ENCODE measurements at places on chromosomes 2 and 18. TPM values are rescaled to one million over a fixed set of nuclear protein-coding genes. Genes with fewer than 3 reads are reported as not detected.

The TRIM54 gene
- total RNA-seq: 2.7 TPM

GRCh38 chr2:233404222-233404621 is 49.9 kb downstream of the DGKD start:
- no peak overlapping the region for H3K4me3 ChIP-seq
- no peak overlapping the region for H3K27ac ChIP-seq
- no peaks in the 10 kb centered on the region for H3K27me3 ChIP-seq
- peaks cover 14% of the 10 kb centered on the region for H3K36me3 ChIP-seq
- no peak for DNase-seq

- H3K27me3 ChIP-seq: no peaks in the 10 kb centered on the region
- no peaks in the 10 kb centered on the region for H3K4me1 ChIP-seq
- no peak for DNase-seq
Observed at GRCh38 chr2:233519787-233520611, 46.6 kb downstream of the USP40 start.

The SPR gene
- total RNA-seq: 22.0 TPM

GRCh38 chr2:232235716-232236115 is 142.8 kb upstream of the ALPP start:
- no peaks in the 10 kb centered on the region for H3K27me3 ChIP-seq
- no peak for DNase-seq
- peaks cover 25% of the 10 kb centered on the region for H3K36me3 ChIP-seq
- no peak overlapping the region for H3K4me3 ChIP-seq
- H3K4me1 ChIP-seq: no peaks in the 10 kb centered on the region
- no peak overlapping the region for H3K27ac ChIP-seq

DNA sequence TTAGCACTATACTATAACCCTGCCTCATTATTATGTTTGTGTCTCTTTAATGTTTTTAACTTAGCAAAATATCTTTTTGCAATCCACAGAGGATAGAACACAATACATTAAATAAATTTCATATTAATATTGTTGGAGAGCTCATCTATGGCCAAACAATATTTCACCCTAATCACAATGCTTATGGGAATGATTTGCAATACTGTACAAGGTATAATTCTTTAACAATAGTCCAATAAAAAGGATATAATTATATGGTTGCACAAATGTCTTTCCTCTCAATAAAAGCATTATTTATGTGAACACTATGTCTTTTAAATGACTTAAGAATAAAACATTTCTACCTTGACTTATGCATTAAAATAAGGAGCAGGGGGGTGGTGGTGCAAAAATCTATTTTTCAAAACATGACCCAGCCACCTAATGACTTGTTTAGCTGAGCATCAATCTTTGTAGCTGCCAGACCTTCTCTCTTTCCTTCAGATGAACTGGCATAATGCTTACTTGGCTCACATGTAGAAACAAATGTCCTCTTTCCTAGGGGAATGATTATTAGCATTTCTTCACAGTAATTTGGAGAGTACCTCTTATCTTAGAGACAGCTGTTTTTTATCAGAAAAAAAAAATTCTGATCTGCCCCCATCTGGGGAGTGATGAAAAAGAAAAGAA is 1933.6 kb upstream of the LRRTM1 start:
- no peaks in the 10 kb centered on the region for H3K4me1 ChIP-seq
- no peaks in the 10 kb centered on the region for H3K36me3 ChIP-seq
- DNase-seq: no peak
- no peak overlapping the region for H3K27ac ChIP-seq
- H3K27me3 ChIP-seq: no peaks in the 10 kb centered on the region
